ENCODE measurements at places on chromosomes 7 and 10.
A peak's percentile ranks its signal among the peaks of the same experiment; 100 is the strongest.

DNA sequence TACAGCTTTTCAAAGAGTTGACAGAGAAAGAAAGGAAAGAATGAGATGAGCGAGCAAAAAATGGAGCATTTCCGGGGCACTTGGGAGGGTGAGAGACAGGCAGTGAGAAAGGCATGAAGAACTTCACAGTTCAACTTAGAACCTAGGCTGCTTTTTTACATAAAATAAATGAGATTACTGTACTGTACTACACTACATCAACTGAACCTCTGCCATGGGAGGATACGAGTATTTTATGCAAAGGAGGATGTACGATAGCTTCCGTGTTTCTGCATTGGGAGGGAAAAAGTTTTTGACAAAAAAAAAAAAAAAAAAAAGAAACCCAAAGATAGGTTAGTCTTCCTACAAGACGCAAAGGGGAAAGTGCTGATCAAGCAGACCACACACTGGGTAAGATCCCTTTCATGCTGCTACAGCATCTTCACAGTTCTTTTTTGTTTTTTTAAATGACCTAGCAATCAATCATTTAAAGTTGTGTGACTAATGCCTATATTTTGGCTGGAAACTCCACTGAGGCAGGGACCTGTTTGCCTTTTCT, 88.0 kb downstream of the RAPGEF5 start:
- no peak for DNase-seq

DNA sequence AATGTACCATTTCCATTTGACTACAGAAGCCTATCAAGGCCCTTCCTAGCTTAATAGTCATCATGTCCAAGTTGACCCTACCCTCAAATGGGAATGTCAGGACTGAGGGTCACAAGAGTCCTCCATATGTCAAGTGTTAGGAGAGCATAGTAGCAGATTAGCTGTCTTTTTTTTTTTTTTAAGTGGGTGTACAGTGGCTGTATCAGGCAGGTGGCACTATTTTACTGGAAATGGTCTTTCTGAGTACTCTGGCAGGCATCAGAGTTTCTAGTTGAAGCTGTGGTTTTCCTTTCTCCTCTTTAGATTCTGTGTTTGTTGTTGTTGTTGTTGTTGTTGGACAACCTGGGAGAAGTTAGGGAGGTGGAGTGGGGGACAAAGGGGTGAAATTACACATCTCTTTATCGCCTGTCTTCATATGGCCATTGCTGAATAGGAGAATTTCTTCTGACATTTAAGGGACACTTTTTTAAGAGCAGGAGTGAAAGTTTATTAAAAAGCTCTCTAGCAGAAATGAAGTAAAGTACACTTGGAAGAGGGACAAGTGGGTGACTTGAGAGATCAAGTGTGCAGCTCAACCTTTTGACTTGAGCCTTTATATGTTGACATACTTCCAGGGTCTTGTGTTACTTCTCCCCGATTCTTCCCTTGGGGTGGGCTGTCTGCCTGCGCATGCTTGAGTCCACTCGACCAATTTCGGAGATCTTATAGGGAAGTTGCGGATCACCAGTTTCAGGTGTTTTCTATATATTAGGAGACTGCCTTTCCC, 104.1 kb upstream of the FOXP2 start:
- no peak for DNase-seq

DNA sequence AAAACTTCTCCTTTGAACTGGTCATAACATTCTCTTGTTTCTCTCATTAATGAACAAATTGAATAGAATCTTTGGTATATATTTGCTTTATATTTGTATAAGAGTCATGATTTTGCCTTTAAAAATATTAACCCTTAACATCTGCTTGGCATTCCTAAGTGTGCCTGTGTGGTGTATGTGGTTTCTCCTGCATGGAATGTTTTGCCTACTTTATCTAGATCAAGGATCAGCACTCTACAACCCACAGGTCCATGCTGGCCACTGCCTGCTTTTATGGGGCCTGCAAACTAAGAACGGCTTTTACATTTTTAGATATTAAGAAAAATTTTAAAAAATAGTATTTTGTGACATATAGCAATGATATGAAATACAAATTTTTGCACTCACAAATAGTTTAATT, 4.3 kb upstream of the LAMB4 start:
- no peak for DNase-seq

- no peak for DNase-seq
These were observed 778.0 kb downstream of the MAGI2 start for GRCh38 chr7:78675511-78675910.

GRCh38 chr10:27642023-27642589, 103.5 kb downstream of the MKX start:
- DNase-seq = no peak

- DNase-seq = peak; percentile 57
These were observed 16.9 kb upstream of the PALD1 start for GRCh38 chr10:70461397-70462348.

GRCh38 chr7:43648473-43649406, 65.8 kb downstream of the STK17A start:
- DNase-seq = peak; percentile 80

GRCh38 chr10:99685597-99685967, 26.3 kb downstream of the ENTPD7 start:
- peak; percentile 60 for DNase-seq

DNA sequence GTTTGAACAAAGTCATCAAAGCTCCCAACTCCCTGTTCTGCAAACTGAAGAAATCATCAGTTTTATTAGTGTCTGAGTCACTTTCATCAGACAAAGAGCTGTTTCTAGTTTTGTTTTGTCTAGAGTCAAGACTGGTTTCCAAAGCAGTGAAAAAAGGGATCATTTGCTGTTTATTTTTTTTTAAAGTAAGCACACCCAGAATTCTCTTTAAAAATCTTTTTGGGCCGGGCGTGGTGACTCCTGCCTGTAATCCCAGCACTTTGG, 972.0 kb upstream of the CELF2 start:
- no peak for DNase-seq

DNA sequence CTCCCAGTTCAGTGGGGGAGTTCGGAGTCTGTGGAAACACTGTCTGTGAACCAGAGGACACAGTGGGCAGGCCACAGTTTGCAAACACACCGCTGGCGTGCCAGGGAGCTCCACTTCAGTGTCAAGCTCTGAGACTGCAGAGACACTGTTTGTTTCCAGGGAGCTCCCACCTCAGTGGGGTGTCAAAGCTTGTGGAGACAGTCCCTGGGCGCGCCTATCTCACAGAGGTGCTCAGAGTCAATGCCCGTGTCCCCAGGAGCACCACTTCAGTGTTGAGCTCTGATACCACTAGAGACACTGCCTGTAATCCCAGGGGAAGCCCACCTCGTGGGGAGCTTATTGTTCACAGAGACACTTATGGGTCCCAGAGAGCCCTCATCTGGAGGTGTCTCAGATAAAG, 4.3 kb downstream of the MYO1G start:
- no peak for DNase-seq

GRCh38 chr7:142739923-142740492, 9.3 kb upstream of the PRSS1 start:
- DNase-seq = no peak

GRCh38 chr7:157001920-157002818, 8.3 kb downstream of the MNX1 start:
- no peak for DNase-seq

DNA sequence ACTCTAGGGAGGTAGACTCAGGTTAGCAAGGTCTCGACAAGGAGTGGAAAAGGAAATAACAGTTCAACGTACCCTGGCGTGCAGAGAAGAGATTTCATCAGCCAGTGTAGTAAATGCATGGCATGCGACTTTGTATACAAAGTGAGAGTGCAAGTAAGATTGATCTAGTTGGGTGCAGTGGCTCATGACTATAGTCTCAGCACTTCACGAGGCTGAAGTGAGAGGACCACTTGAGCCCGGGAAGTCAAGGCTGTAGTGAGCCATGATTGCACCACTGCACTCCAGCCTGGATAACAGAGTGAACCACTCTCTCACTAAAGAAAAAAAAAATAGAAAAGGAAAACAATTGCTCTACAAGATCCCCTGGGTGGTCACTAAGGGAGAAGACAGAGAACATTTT, 528.6 kb downstream of the SORCS1 start:
- no peak for DNase-seq

- peak; percentile 67 for DNase-seq
These were observed 36.8 kb downstream of the MYOF start for GRCh38 chr10:93445097-93445960.

- no peak for DNase-seq
These were observed 195.0 kb downstream of the PHF14 start for GRCh38 chr7:11168650-11169170.

DNA sequence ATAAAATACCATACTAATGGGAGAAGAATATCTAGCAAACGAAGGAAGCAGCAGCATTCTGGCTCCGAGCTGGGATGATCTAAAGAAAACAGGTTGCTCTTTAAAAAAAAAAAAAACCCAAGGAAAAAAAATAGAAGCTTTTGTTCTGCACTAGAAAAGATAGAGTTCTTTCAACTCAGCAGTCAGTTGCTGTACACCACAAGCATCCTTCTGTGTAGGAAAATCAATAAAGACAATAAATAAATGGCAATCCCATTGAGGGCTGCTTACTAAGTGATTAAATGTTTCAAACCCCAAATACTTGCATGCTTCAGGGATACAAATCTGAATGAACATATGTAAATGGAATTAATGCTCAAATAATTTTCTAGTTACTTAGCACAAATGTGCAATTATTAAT, 207.1 kb downstream of the TEX36 start:
- no peak for DNase-seq

DNA sequence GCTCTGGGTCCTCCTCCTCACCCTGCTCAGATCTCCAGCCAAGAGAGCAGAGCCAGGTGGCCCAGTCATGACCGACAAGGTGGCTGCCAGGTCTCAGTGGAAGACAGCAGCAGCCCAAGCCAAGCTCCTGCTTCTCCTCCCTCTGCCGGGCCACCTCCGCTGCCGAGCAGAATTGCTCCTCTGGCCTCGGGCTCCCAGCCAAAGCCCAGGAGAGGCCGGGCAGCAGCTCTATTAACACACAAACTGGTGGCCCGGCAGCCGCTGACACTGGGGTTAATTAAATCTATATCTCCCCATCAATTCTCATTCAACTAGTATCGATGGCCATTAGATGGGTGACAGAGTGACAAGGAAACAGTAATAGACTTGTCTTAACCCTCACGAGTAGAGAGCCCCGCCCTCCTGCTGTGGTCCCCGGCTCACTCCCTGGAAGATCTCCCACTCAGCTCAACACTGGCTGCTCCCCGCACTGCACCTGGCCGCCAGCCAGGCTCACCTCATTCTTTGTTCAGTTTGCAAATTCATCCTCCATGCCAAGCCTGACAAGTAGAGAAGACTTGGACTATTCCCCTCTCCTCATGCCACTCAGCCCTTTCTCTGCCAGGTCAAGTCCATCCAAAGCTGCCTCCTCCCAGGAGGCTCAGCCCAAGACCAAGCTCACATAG, 74.1 kb upstream of the UNC5B start:
- DNase-seq = no peak

DNA sequence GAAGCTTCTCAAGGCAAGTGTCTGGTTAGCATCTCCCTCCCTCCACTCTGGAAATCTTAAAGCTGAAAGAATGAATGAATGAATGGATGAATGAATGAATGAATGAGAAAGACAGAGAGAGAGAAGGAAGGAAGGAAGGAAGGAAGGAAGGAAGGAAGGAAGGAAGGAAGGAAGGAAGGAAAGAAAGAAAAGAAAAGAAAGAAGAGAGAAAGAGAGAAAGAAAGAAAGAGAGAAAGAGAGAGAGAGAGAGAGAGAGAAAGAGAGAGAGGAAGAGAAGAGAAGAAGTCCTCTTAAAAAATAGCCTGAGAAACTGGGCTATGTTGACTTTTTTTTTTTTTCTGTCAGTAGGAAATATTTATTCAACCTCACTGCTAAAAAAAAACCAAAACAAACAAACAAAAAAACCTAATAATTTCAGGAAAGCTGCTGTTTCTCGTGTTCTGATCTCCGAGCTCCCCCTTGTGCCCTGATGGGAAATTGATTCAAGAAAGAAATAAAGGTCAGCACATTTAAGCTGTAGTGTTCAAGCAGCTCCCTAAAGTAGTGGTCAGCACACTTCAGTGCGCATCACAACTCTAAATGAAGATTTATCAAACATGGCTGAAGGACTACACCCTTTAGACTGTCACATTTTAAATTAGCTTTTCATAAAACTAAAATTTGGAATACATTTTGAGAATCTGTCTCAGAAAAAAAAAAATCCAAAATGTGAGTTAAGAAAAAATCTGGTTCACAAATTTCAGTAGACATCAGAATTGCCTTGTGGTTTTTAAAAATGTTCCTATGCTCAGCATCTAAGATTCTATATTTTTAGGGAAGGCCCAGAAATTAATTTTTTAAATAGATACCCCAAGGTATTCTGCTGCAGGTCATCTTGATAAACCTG, 154.3 kb downstream of the ELAPOR2 start:
- peak; percentile 56 for DNase-seq

- DNase-seq = no peak
These were observed 256.1 kb downstream of the TCERG1L start for GRCh38 chr10:131055437-131055836.

- no peak for DNase-seq
These were observed 197.7 kb downstream of the HIBADH start for GRCh38 chr7:27464970-27465369.

GRCh38 chr7:116812860-116813259, 49.5 kb upstream of the CAPZA2 start:
- no peak for DNase-seq

GRCh38 chr7:48390388-48391327, 219.4 kb downstream of the ABCA13 start:
- peak; percentile 15 for DNase-seq

- peak; percentile 79 for DNase-seq
These were observed 18.7 kb upstream of the ARHGAP12 start for GRCh38 chr10:31947144-31947926.

- no peak for DNase-seq
These were observed 39.0 kb downstream of the VSTM4 start for GRCh38 chr10:49076319-49076718.

GRCh38 chr10:74156919-74157289, 5.9 kb downstream of the ADK start:
- peak; percentile 38 for DNase-seq

DNA sequence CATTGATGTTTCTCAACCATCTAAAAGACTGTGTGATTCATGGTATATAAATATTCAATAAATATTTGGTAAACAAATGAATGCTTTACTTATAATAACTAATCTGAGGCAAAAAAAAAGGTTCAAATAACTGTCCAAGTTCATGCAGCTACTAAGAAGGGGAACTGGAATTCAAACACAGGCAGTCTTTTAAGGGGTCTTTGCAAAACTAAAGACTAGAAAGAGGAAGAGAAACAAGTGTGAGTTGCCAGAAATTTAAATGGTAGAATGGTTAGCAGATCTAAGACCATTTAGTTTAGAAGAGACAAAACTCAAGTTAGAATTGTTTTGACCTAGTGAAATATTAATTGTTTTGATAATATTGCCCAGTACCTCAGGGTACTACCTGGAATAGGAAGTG, 642.0 kb upstream of the LRRN3 start:
- DNase-seq = peak; percentile 53

GRCh38 chr7:116547347-116547746, 22.5 kb downstream of the CAV1 start:
- no peak for DNase-seq

GRCh38 chr7:81608748-81609382, 161.0 kb downstream of the HGF start:
- no peak for DNase-seq

GRCh38 chr7:10824154-10824553, 149.5 kb upstream of the PHF14 start:
- no peak for DNase-seq
